ENCODE measurements at places on chromosomes 11 and 22.

- DNase-seq = no peak
Observed at GRCh38 chr11:116541460-116541859, 231.3 kb downstream of the BUD13 start.

- DNase-seq = no peak
Observed at GRCh38 chr11:133443206-133443747, 89.0 kb downstream of the OPCML start.

- peak; percentile 92 for DNase-seq
Observed at GRCh38 chr22:35376728-35377472, 4.0 kb upstream of the HMOX1 start.

GRCh38 chr22:23204125-23204488 is 23.8 kb downstream of the BCR start:
- DNase-seq = no peak

DNA sequence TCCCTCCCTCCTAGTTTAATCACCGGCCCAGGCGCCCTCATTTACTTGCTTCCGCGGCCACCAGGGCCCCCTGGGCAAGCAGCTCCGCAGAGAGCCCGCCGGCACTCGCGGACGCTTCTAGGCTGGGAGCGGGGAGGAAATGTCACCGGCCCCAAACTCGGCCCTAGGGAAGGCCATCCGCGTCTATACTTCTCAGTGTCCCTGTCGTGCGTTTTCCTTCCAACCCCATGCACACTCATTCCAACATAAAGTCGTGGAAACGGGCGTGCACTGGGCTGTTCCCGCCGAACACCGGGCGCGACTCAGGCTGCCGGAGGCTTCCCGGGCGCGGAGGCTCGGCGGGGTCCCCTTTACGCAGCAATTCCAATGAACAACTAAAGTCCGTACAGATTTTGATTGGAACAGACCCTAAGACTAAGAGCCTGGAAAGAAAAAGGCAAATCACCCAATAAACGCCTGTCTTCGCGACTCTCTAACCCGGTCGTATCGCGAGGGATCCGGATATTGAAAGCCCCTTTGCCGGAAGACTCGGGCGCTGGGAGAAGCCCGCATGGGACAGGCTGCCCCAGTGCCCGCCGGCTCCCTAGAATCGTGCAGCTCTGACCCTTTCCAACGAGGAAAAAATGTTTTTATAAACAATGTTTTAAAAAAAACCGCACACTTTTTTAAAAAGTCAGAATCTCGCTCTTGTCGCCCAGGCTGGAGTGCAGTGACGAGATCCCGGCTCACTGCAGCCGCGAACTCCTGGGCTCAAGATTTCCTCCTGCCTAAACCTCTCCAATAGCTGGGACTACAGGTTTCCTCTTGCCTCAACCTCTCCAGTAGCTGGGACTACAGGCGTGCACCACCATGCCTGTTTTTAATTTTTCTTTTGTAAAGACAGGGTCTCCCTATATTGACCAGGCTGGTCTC is 1.3 kb upstream of the BARX2 start:
- no peak for DNase-seq

DNA sequence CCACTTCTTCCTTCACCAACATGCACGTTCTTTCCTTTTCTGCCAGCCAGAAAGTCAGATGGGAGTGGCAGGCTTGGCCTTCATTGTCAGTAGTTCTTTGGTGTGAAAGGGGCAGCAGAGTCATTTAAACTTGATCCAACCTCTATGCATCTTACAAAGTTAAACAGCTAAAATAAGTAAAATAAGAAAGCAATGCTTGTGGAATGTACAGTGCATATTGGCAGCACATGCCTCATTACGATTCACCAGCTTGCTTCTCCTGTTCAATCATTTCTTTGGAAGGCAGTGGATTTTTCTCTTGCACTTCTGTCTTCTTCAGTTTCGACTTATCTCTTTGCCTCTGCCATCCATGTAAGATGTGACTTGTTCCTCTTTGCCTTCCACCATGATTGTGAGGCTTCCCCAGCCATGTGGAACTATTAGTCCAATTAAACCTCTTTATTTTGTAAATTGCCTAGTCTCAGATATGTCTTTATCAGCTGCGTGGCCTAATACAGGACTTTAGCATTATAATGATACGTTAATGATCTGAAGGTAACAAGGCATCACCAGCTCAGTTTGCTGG is 14.8 kb downstream of the LGALS12 start:
- DNase-seq = no peak

Measured in NCI-H460 (cell line).